ENCODE measurements at places on chromosomes 12 and 14.

DNA sequence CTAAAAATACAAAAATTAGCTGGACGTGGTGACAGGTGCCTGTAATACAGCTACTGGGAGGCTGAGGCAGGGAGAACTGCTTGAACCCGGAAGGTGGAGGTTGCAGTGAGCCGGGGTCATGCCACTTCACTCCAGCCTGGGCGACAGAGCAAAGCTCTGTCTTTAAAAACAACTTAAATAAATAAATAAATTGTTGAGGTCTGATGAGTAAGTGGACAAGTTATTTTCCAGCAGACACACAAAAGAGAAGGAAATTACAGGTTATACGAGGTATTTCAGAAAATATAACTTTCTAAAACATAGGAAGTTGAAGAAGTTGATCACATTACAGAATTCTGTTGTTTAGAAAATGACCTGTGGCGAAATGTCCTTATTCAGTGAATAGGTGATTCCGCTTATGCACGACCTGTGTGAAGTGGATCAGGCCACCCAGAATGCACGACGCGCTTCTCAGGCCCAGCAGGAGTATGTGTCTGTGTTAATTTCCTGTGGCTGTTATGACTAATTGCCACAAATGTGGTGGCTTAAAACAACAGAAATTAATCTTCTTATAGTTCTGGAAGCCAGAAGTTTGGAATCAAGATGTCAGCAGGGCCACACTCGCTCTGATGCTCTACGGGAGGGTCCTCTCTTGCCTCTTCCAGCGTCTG, 38.1 kb downstream of the P2RX7 start:
- no peak for DNase-seq

GRCh38 chr12:33180918-33181317, 258.7 kb downstream of the SYT10 start:
- DNase-seq: no peak

GRCh38 chr12:34402899-34403705, 380.8 kb downstream of the ALG10 start:
- peak; percentile 0 for DNase-seq

DNA sequence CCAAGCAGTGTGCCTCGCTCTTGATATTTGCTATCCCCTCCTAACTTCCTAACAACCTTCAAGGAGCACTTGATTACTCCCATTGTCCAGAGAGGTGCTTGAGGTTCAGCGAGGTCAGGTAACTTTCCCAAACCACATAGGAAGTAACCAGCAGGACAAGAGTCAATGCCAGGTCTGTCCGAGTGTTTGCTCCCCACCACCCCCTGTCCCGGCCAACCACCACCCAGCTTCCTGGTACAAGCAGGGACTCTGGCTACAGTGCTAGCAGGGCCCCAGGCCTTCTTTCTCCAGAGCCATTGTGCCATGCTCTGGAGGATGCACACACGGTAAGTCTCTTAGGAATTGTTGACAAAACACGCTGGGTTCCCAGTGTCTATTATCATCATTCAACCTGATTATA, 49.2 kb downstream of the SYNE3 start:
- DNase-seq: no peak

DNA sequence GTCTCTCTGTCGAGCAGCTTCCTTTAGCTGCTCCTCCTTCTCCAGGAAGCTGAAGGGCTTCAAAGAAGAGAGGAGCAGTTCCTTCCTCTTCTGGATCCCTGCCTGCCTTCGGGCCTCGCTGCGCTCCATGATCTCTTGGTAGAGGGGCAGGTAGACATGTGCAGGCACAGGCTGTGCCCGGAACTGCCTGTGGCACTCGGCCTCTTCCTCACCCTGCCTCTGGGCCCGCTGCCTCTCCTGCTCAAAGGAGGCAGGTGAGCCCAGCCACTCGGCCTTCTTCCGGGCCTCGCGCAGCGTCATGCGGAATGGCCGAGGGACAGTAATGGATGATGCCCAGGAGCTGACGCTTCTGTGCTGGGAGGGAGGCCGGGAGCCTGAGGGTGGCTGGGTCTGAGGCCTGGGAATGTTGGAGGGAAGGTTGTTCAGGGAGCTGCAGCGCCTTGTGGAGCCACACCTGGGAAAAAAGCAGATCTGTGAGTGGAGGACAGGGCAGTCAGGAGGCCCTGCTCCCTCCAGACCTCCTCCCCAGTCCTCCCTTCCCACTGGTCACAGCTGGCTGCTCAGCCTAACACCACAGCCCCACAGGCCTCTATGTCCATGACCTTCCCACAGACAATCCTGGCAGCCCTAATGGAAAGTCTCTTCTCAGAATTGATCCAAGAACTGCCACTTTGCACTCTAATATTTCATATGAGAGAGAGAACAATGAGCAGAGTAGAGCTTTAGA, 5.3 kb downstream of the FAM161B start:
- no peak for DNase-seq

DNA sequence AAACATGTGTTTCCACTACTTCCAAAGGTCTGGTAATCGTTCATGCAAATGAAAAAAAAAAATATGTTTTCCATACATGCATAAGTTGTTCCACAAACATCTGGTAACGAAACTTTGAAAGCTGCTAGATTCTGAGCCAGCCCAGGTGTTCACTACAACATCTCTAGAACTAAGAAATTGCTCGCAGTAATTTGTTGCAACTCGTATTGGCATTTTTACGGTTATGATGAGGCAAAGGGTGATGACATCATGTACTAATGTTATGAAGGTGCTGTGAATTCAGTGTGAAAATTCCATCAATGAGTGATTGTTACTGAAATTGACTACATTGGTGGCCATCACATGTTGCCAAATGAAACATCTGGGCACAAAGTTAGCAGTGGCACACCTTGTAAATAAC, 31.9 kb upstream of the CCDC91 start:
- DNase-seq: no peak

DNA sequence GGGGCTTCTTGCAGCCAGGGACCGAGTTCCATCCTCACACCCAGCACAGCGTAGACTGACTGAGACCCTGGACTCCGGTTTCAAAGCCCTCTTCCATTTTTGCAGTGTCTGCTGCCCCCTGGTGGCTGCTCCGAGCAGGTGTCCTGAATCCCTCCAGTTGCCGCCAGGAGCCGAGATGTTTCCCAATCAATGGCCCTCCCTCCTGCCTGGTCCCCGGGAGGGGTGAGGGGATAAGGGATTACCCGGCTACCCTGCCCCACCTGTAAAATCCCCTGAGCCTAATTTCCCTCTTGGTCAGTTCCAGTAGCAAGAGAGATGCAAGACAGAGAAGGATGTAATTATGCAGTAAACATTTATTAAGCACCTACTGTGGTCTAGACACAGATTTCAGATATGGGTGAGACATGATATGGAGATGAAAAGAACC, 55.0 kb downstream of the PHETA1 start:
- DNase-seq: peak; percentile 60

DNA sequence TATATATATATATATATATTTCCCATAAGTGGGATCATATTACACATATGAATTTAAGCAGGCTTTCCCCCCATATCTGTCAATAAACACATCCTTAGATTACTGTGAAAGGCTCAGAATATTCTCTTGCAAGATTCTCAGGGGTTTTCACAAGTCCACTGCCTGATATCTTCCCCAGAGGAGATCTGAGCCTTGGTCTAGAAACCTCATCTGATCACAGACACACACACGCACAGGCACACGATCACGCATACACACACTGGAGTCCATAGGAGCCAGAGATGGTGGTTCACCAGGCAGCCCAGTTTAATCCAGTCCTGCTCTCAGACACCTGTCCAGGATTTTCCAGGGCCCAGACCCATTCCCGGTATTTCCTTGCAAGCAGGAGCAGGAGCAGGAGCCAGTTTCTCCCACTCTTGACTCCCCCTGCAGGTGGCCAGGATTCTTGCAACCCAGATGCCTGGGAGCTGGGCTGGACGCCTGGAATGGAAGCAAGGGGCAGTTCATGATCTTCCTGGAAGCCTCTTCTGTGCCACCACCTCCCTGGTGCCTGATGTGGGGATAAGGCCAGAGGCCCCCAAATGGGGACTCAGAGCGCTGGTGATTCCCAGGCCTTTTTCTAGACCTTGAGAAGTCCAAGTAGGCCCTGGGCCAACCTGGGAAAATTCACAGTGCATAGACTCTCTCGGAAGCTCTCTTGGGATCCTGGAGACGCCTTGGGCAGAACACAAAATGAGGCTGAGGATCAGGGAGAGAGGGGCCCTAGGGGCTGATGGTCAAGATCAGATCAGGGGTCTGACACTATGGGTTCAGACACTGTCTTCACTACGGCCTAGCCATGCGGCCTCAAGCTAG, 16.5 kb upstream of the KRT78 start:
- no peak for DNase-seq

DNA sequence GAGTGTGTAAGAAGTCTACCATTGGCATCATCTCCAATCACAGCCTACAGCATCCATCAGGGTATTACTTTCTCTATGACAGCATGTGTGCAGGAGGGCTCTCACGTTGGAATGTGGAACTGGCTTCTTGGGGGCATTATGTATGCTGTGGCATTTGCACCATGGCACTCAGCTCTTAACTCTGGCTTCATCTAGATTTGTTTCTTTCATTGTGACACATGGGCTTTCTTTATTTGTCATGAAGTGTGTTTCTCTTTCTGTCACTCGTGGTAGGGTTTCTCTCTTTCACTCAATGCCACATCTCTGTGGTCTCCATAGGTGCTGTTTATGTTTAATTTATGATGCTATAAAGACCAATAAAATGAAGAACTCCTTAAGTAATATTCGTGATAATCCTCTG, 191.2 kb upstream of the GARIN2 start:
- DNase-seq: no peak

GRCh38 chr14:93496856-93497741, 66.4 kb downstream of the UNC79 start:
- no peak for DNase-seq

- no peak for DNase-seq
Measured at GRCh38 chr12:4743046-4743445, 22.8 kb downstream of the GALNT8 start.

GRCh38 chr14:94543449-94544124, 17.7 kb upstream of the SERPINA4 start:
- DNase-seq: no peak

DNA sequence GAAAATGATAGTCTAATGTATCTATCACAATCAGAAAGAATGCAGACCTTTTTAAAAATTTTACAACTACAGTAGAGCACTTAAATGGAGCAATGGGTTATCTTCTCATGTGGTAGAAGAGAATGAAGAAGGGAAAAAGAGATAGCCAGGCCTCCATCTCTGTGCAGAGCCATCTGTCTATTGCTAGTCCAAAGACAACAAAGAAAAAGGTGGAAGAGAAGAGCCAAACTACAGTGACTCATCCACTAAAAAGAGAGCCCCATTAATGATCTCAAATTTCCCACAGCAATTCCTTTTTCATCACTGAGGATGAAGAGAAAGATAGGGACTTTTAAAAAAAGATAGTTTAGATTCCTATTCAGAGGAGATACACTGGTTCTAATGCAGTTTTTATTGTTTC, 232.9 kb downstream of the ATXN7L3B start:
- DNase-seq: no peak

- no peak for DNase-seq
Measured at GRCh38 chr14:60862283-60862682, 118.6 kb downstream of the TRMT5 start.

GRCh38 chr14:42804141-42804540, 1197.5 kb downstream of the LRFN5 start:
- DNase-seq: no peak

- DNase-seq: no peak
Measured at GRCh38 chr14:70086685-70087379, 101.9 kb downstream of the SLC8A3 start.

GRCh38 chr14:50821510-50822464, 9.2 kb downstream of the NIN start:
- no peak for DNase-seq

GRCh38 chr14:22926316-22926715, 2.9 kb downstream of the PRMT5 start:
- no peak for DNase-seq

- no peak for DNase-seq
Measured at GRCh38 chr14:60175255-60175902, 10.2 kb upstream of the DHRS7 start.

- DNase-seq: no peak
Measured at GRCh38 chr12:69873429-69873828, 48.4 kb downstream of the MYRFL start.

DNA sequence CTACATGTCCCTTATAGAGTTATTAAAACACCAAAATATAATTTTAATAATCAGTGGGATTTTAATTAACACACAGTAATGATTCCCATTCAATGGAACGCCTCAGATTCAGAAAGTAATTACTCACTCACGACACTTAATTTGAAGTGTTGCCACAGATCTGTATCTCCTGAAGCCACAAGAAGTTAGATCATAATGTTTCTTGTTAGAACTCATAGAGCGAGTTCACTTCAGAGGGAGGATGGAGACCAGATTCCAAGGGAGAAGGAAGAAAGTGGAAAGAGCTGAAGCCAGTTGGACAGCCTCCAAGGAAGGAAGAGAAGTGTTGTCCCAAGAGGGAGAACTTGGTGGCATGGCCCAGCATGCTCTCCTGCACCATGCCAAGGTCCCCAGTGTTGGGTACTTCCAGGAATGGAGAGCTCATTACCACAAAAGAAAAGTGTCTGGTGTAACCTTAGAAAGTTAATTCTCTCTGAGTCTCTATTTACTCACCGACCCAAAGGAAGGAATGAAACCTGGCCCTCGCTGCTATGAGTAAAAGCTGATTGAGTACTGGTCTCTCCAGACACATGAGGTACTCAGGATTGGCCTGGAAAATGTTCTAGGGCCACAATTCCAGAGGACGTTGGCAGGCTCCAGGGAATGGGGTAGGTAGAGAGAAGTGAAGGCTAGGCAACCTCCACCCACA, 305.4 kb downstream of the BCL11B start:
- no peak for DNase-seq

- DNase-seq: no peak
Measured at GRCh38 chr14:79040790-79041189, 870.6 kb downstream of the NRXN3 start.

DNA sequence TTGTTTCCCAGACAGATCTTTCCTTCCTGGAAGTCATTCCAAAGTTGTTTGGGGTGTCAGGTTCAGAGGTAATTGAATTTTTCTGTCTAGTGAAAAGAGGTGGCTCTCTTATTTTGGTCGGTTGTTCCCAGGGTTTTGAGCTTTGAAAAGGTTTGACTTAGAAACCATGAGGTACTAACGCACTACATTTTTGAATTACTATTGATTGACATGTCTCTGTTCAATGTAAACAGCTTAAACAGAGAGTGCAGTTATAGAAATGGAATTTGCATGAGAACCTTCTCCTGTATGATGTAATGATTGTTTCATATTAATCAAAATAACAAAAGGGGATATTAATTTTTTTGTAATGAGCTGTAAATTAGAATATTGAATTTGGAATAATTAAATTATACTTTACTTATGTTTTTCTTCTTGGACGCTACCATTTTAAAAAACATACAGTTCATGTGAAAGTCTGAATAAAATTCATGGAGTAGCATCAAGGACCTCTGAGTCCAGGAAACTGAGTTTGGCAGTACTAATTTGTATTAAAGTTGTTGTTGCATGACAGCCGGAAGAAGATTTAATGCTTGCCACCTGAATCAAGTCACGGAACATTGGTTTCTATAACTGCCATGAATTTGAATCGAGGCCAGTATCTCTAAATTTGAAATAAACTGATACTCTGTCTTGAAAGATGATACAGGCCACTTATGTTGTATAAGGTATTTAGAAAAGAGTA, 41.7 kb downstream of the NPAS3 start:
- no peak for DNase-seq
